ENCODE measurements at places on chromosomes 11 and 22.

- DNase-seq: no peak
Observed at GRCh38 chr11:118845369-118845768, 38.3 kb upstream of the CXCR5 start.

GRCh38 chr11:75262436-75262835 is 21.9 kb downstream of the TPBGL start:
- no peak for DNase-seq

DNA sequence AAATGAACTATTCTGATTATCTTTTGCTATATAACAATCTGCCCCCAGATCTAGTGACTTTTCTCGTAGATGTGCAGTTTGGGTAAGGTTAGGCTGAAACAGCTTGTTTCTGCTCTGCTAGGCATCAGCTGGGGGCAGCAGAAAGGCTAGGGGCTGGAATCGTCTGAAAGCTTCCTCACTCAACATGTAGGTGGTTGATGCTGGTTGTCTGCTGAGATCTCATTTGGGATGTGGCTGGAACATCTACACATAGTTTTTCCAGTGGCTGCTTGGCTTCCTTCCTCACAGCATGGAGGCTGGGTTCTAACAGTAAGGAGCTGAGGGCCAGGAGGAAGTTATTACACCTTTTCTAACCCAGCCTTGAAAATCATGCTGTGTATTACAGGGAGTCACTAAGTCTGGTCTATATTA is 30.2 kb downstream of the USP47 start:
- no peak for DNase-seq

DNA sequence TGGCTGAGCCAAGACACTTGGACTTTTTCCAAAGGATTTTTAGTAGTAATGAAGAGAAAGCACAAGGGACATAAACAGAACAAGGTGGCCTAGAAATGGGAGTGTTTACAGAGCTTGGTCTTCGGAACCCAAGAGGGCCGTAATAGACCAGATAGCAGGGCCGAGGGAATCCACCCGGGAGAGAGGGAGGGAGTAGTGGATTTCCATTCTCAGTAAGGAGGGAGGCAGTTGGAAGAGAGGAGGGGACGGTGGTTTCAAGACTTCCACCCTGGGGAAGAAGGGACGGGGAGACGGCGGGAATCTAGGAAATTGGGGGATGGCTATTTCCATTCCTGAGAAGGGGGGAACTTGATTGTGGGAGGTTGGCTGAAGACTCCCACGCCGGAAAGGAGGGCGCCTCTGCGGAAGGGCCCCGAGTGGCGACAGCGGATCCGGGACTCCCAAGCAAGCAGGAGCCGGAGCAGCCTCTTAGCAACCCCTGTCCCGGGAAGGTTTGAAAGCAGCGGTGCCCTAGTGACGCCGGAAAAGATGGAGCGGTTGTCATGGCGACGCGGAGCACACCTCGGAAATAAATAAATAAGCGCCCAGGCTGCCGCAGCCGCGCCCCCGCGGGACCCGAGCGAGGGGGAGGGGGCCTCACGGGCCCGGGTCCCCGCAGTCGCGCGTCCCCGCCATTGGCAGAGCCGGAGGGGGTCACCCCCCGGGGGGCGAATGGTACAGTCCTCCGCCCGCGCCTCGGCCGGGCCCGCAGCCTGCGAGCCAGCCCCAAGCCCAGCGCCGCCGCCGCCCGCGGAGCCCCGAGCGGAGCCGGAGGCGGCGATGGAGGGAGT is 31.6 kb downstream of the EIF3F start:
- no peak for DNase-seq

DNA sequence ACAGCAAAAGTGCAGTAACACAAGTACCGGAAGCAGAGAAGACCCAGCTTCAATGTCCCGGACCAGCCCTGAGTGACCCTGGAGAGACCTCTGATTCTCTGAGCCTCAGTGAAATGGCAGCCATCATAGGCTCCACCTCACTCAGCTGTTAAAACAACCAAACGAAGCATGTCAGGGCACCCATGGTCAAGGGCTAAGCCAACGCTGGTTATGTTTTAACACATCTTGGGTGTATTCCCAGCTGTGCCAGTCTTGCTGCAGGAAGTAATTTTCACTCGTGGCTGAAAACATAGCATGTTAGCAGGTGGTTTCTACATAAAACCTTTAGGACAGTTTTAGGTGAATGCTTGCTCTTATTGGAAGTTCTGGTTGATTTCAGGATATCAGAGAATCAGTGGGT is 30.9 kb downstream of the LMO2 start:
- DNase-seq: no peak
